Occipital lobe (tissue), 3 donors: ENCODE measurements at places on chromosomes 5 and 9.

DNA sequence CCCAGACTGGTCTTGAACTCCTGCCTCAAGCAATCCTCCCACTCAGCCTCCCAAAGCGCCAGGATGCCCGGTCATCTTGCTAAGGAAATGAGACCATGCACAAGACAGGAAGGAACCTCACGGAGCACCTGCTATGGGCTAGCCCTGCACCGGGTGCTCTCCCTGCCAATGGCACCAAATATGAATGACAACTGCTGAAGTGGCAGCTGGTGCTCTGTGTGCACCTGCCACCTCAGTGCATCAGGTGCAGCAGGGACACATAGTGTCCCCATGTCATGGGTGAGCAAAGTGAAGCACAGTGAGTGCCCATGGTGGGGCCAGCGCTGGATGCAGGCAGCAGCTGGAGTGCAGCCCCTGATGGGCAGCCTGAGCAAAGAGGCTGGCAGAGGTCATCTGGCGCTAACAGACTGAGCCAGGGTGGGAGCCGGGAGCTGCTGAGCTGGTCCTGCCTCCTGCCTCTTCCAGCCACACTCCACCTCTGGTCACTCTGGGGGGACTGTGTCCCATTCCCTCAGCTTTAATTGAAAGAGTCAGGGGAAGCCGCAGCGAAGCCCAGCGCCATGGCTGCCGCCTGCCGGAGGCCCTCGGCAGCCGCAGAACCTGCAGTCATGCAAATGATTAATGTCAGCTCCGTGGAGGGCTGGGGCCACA lies 46.4 kb downstream of the BARX1 start:
- DNase-seq: no peak

DNA sequence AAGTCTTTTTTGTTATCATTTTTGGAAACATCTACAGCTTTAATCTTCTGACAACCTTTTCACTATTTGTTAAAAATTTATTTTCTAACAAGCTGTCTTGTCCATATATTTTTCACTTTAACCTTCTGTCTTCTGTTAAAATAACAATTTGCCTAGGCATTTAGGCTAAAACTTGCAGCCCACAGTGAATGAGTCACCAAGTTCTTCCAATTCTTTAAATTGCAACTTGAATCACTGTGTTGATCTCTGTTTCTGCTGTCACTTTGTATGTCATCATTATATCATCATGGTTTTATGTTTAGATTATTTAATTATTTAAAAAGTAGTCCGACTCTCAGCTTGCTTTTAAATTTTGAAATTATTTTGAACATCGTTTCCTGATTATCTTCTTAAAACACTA lies 473.8 kb upstream of the PTPRD start:
- DNase-seq: no peak

GRCh38 chr5:147055850-147056566 lies 177.5 kb upstream of the PPP2R2B start:
- peak; percentile 49 for DNase-seq

- no peak for DNase-seq
Observed at GRCh38 chr5:65862384-65862783, 64.0 kb upstream of the ERBIN start.

GRCh38 chr5:154756868-154757813 lies 2.0 kb downstream of the LARP1 start:
- DNase-seq: peak; percentile 48

- no peak for DNase-seq
Observed at GRCh38 chr9:108374626-108375025, 481.2 kb downstream of the ACTL7B start.

GRCh38 chr5:1228120-1228519 lies 2.9 kb downstream of the SLC6A18 start:
- no peak for DNase-seq
